OCI-LY7 (cell line): ENCODE measurements at places on chromosomes 5 and 9.

DNA sequence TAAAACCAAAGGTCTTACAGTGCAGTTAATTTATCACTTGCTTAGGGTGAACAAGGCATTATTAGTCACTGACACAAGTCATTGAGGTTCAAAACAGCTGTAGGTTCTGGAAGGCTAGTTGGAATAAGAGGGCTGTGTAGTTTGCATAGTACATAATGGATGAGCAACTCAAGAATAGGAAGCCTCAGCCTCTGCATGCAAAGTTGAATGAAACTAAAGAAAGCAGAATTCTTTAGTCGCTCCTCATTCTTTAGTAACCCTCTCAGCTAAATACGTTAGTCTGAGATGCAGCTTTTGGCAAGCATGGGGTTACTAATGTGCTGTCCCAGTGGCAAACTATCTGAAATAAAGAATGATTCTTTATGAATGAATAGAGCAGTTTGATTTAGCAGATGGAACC, 74.2 kb downstream of the ADGRV1 start:
- DNase-seq: no peak

- DNase-seq: peak; percentile 38
These were observed 29.2 kb upstream of the ARHGEF28 start for GRCh38 chr5:73596705-73597328.

- no peak for DNase-seq
These were observed 67.1 kb upstream of the CLINT1 start for GRCh38 chr5:157925786-157926671.

- no peak for DNase-seq
These were observed 161.1 kb upstream of the FST start for GRCh38 chr5:53319315-53319714.

DNA sequence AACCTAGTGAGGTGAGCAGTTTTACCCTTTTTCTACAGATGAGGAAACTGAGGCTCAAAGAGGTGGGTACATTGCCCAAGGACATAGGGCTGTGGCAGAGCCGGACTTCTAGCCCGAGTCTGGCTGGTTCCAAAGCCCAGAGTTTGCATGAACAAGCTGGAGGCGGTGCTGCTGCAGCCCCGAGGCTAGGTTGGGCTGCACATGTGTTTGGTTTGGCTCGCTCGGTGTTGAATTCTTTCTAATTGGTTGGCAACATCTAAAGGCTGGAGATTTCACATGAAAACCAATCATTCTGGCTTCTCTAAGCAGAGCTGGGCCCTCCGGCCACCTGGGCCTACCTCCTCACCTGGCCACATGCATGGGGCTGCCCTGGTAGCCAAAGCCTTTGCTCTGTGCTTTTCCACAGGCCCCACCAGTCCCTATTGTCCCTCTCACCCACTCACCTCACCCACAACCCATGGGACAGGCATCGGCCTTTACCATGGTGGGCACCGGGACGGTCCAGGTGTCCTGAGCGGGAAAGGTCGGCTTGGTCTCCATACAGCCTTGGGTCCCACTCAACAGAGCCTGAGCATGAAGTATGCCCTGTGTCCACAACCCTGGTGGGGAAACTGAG, 262.3 kb downstream of the NSG2 start:
- no peak for DNase-seq

DNA sequence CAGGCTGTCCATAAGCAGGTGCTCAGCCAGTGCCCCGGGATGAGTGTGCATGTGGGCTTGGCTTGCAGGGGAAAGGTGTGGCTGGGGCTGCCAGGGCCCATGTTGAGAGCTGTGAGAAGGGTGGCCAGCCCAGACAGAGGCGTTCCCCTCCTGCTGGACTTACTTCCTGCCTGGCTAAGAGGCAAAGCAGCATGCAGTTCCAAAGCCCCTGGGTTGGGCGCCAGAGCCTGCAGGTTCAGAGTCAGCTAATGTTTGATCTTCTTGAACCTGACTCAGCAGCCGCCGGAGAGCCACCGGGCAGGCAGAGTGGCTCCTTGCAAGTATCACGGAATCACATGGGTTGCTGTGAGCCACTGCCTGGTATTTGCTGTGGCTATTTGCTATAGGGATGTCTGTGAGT, 168.4 kb upstream of the MAP1B start:
- no peak for DNase-seq

- no peak for DNase-seq
These were observed 16.5 kb upstream of the ISCA1 start for GRCh38 chr9:86298873-86299272.

- no peak for DNase-seq
These were observed 128.9 kb downstream of the NXNL2 start for GRCh38 chr9:88663771-88664419.

GRCh38 chr9:109098960-109099308, 20.8 kb downstream of the TMEM245 start:
- no peak for DNase-seq

- DNase-seq: no peak
These were observed 26.7 kb downstream of the LHX2 start for GRCh38 chr9:124038239-124038638.

DNA sequence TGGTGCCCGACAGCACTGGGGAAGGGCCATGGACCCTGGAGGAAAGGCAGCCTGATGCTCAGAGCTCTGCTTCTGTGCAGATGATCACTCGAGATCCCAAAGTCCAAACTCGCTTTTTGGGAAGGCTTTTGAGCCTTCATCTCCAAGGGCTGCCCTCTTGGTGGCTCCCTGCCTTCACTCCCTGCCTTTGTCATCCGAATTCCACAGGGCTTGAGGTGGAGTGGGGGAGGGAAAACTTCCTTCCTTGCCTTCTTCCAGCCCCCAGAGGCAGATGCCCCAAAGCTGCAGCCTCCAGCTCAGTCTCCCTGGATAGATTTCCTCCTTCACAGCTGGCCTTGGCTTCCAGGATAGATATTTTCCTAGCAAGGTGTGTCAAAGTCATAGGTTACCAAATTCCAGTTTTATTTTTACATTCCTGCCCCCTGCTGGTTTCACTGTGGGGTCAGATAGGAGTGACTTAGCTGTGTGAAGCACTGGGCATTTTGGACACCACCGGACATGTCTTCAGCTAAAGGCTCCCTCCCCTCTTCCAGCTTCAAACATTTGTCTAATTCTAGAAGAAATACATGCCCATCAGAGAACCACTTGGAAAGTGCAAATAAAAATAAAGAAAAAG, 268.2 kb downstream of the HSPA4 start:
- DNase-seq: peak; percentile 5

DNA sequence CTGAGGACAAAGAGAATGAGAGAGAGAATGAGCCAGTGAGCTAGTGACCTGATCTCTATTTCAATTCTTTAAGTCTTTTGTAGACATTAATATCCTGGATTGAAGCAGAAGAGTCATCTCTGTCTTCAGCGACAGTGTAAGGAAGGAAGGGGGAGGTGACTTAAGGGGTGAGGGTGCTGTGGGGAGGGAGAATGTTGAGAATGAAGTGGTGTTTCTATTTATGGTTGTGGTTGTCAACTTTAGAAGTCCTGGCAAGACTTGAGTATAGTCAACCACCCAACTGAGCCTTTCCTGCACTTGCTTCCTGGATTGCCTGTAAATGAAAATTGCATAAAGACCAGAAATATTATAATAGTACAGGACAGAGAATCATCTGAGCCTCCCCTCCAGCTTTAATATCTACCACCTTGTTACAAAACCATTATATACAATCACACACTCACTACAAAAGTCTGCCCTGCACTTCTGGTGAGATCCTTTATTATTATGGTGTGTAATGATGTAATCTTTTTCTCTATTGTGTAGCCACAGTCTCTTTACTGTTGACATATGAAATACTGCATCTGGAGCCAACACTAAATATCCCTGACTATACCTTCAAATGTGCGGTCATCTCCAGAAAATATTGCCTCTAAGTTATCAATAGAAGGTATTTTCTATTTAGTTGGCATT, 91.7 kb downstream of the NTRK2 start:
- DNase-seq: no peak

DNA sequence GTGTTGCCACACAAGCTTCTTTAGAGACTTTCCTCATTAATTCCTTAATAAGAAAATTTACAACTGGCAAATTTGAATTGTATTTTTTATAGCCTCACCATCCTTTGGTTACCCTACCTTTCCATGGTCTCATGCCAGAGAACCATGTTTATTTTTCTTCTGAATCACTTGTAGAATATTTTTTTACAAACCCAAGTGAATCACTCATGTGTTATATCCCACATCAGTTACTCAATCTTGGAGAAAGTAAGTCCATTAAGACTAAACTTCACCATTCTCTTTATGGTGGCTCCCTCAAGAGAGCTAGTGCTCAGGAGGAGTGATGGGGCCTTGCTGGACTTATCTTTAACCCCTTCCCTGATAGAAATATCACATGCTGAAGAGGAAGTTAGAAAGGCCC, 128.9 kb downstream of the SUSD1 start:
- DNase-seq: no peak

- DNase-seq: no peak
These were observed 44.3 kb downstream of the SLC28A3 start for GRCh38 chr9:84296146-84296843.

DNA sequence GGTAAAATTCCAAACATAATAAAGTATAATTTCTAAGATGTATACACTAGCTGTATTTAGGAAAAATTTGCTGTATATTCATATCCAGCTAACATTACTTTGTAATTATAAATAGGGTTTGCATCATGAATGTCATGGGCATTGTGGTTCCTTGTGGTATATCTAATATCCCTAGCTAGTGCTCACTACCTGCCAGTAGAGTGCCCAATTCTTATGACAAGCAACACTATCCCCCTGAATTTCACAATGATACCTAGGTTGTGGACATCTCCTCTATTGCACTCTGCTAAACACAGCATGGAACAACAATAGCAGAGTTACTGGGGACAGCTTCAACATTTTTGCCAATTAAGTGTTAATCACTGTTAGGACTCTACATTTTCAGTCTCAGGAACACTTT, 1656.5 kb downstream of the EFNA5 start:
- DNase-seq: no peak

- DNase-seq: no peak
These were observed 12.2 kb upstream of the S1PR3 start for GRCh38 chr9:88979021-88979420.

DNA sequence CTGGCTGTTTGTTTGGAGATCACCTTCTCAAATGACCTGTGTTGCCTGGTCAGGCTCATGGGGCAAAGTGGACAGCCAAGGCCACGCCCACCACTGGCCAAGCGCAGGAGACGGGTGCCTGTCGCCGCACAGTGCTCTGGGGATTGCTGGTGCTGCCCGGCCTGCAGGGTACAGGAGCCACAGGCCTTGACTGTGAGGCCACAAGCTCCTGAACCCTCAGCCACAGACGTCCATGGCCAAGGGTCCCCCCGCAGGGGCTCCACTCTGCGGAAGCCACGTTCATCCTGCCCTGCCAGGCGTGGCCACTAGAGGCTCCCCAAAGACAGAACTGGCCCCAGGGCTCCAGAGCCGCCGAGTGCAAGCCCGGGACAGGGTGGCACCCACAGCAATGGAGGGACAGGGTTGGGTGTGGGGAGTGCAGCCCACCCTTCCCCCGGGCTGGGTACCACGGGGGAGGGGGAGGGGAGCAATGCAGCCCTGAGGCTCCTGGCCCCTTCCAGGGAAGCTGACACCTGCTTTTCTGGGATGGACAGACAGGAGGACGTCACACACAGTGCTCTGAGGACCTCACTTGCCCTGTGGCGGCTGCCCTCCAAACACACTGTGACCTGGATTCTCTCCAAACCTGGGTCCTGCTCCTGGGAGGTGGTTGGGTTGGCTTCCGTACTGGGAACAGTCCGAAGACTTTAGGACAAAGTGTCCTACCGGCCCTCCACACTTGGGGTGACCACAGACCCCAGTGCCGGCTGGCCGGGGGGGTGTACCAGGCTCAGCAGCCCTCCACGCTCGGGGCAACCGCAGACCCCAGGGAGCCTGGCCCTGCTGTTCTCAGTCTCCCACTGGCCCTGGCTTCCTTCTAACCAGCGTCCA, 21.5 kb downstream of the TPPP start:
- peak; percentile 49 for DNase-seq

DNA sequence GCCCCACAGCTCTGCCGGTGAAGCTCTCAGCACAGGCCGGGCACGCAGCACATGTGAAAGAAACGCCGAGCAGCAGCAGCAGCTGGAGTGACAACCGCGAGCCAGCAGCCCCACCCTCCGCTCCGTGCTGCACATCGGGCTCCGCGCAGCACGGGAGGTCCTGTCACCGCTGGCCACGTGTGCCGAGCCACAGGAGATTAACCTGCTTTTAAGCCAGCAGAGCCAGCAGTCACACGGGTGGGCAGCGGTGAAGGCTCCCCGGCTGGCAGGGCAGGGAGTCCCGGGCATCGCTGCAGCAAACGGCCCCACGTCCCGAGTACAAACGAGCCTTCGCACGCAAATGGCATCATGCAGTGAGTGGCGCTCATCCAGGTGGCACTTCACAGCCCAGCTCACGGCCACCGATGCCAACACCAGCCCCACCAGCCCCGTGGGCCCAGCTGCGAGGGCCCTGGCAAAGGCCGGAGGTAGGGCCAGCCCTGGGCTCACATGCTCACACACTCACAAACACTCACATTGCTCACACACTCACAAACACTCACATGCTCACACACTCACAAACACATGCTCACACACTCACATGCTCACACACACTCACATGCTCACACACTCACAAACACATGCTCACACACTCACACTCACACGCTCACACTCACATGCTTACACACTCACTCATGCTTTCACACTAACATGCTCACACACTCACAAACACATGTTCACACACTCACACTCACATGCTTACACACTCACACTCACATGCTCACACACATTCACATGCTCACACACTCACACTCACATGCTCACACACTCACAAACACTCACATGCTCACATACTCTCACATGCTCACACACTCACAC, 11.1 kb downstream of the CCDC187 start:
- DNase-seq: no peak

DNA sequence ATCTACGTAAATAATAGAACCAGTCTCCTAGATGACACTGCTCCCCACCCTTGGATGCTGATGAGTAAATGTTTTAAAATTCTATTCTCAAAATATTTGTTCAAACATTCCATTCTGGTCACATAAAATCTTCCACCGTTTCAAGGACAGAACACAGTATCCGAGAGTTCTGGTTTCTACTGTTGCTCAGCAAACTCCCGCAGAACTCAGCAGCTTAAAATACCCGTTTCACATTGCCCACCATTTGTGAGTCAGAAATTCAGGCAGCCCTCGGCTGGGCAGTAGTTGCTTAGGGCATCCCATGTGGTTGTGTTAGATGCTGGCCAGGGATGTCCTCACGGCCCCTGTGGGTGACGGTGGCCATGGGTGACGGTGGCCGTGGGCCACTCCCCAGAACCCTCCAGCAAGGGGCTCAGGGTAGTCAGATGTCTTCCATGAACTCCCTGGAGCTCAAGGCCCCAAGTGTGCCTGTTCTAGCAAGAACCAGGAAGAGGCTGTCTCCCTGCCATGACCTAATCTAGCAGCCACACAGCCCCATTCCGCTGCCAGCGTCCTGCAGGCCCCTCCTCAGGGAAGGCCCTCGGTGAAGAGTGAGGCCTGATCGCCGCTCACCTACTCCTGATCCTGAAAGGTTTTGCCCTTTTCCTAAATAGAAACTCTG, 17.4 kb downstream of the MGAT1 start:
- no peak for DNase-seq

GRCh38 chr5:126402621-126403555, 20.3 kb upstream of the GRAMD2B start:
- DNase-seq: no peak

- no peak for DNase-seq
These were observed 19.3 kb downstream of the RASEF start for GRCh38 chr9:83043597-83043996.

GRCh38 chr5:147731431-147732290, 50.9 kb downstream of the JAKMIP2 start:
- no peak for DNase-seq
